ENCODE measurements at places on chromosomes 4 and X. TPM values are rescaled to one million over a fixed set of nuclear protein-coding genes. Genes with fewer than 3 reads are reported as not detected.

Gene CLGN
- total RNA-seq, result 4.2 TPM

Gene RHOXF2B
- total RNA-seq, result not detected

Gene LUZP4
- not detected for total RNA-seq

Gene TRIM61
- total RNA-seq, result not detected

Gene GLUD2
- 2.6 TPM for total RNA-seq

Gene ZNF711
- 0.74 TPM for total RNA-seq

Gene ATP2B3
- total RNA-seq, result 0.07 TPM

Gene ATOH1
- total RNA-seq, result not detected

Gene ARMCX1
- 0.33 TPM for total RNA-seq

Gene DOK7
- total RNA-seq, result 0.30 TPM

Gene SPANXA1
- total RNA-seq, result not detected

Gene SLITRK2
- not detected for total RNA-seq

Gene MAOA
- 0.61 TPM for total RNA-seq

Gene TMPRSS11E
- not detected for total RNA-seq

Gene RRH
- 0.12 TPM for total RNA-seq

Gene PTPN13
- total RNA-seq, result 4.3 TPM

Gene GRIA3
- not detected for total RNA-seq

Gene NAT8L
- 10.0 TPM for total RNA-seq

Gene DUX4
- total RNA-seq, result not detected

Gene ADAM29
- total RNA-seq, result not detected

Gene CXorf49
- not detected for total RNA-seq

Gene TBC1D8B
- 1.3 TPM for total RNA-seq

Data from A549 treated with GW870086 at 1 μM for 4 hours (cell line).